Motor neuron (in vitro differentiated cells): ENCODE measurements at places on chromosomes 3 and 15. TPM values are rescaled to one million over a fixed set of nuclear protein-coding genes. Genes with fewer than 3 reads are reported as not detected.
A peak's percentile ranks its signal among the peaks of the same experiment; 100 is the strongest.

Gene TRIM42
- total RNA-seq = 0.16 TPM in 1 of 2 replicates, not detected in the other

Gene PLS1
- 2.0 and 2.1 TPM in 2 replicates for total RNA-seq

DNA sequence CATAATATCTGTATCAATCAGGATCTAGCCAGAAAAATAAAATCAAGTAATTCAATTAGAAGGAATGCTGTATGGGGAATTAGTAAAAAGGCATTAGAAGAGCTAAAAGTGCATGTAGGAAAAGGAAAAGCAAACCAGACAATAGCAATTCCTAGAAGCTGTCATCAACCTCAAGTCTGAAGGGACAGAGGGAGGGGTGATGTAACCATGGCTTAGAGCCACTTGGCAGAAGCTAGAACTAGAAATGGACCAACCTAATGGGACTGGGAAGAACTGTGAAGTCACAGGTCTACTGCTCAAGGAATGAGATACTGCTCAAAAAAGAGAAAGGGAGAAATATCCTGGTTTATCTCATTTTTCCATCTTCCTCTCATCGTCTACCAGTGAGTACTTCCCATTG is 590.7 kb upstream of the SGO1 start:
- ATAC-seq = no peak

GRCh38 chr15:69530991-69531664 is 78.5 kb downstream of the RPLP1 start:
- peak; percentile 88 for ATAC-seq

DNA sequence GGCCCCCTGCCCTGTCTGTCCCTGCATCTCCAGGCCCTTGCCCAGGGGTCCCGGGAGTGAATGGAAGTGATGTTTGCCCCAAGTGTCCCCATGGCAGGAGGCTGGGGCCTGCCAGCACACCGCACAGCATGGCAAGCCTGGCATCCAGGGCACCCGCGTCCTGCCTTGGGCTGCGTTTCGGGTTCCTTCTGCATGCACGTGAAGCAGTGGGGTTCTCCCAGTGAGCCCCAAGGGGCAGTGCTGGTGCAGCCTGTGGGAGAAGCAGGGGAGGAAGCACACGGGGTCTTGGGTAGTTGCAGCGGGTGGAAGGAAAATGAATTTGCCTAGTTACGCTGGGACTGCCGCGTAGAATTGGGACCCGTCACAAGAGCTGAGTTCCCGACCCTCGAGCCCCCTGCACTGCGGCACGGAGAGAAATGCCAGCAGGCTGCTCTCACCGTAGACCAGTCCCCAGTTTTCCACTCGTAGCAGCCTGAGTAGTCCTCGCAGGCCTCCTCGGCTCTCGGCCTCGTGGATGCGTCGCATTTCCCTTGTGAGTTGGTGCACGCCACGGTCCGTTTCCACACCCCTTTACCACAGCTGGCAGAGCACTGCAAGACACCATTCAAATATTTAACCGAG is 259.5 kb upstream of the LYSMD4 start:
- ATAC-seq = no peak

DNA sequence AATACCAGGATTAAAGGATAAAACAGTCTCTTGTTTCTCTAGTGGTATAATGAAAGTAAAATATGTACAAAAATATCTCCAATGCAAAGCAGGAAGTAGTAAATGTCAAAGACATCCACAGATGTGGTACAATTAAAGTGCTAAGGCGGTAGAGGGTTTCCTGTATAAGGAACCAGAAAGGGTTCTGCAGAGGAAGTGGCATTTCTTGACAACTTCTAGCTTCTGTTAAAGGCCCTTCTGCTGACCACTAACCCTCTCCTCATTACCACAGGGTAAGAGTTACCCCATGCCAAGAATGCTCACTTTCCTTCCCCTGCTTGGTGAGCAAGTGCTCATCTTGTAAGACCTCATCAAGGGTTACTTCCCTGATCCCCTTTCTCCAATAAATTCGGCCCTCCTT is 883.6 kb upstream of the NR2F2 start:
- ATAC-seq = no peak

DNA sequence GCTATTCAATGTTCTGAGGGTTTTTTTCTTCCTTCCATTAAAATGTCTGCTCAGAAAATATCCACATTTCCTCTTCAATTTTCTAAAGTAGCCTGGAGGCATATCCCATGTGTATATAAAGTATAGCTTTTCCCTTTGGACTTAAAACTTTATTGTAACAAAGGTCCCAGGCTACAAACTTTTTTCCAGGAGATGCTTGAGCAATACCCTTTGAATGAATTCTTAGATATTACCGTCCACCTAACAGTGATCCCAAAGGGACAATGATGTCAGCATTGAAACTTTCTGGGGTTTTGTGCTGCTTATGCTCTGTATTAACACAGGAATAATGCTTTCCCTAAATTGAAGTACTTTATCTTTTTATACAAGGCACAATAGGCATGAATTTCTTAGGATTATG is 525.2 kb downstream of the CADM2 start:
- no peak for ATAC-seq

GRCh38 chr15:87570206-87570605 is 686.3 kb downstream of the NTRK3 start:
- no peak for ATAC-seq

- ATAC-seq = no peak
These were observed 5.2 kb downstream of the SOX2 start for GRCh38 chr3:181716966-181717365.

DNA sequence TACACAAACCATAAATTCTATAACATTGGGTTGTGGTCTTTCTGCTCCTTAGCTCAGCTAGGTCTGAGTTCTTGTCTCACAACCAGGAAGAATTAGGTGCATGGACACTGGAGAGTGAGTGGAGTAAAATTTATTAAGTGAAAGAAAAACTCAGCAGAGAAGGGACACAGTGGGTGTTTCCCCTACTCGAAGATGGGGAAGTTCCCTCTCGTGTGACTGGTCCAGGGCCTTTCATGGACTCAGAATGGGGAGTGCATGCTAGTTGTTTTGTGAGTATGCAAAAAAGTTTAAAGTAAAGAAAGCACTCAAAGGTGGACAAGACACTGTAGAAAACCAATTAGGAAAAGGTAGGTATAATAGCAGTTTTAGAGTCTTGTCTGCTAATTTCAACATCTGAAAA is 215.5 kb upstream of the RORA start:
- ATAC-seq = no peak
